ENCODE measurements at places on chromosomes 1 and 21. TPM values are rescaled to one million over a fixed set of nuclear protein-coding genes. Genes with fewer than 3 reads are reported as not detected.

LRRIQ3 gene
- 0.68 TPM for total RNA-seq

ARHGAP30 gene
- total RNA-seq = 3.2 TPM

MEF2D gene
- 128 TPM for total RNA-seq

FAM163A gene
- total RNA-seq = not detected

EIF4G3 gene
- 81.1 TPM for total RNA-seq

ALX3 gene
- total RNA-seq = 0.74 TPM

CD1E gene
- total RNA-seq = 1.2 TPM

PRR9 gene
- total RNA-seq = not detected

PDE9A gene
- total RNA-seq = 93.6 TPM

SELENBP1 gene
- 108 TPM for total RNA-seq

APH1A gene
- 130 TPM for total RNA-seq

DYNLT5 gene
- total RNA-seq = 1.2 TPM

TRIM58 gene
- 0.36 TPM for total RNA-seq

HRNR gene
- not detected for total RNA-seq

GSTM1 gene
- total RNA-seq = not detected

C21orf91 gene
- total RNA-seq = 10.2 TPM

PBX1 gene
- total RNA-seq = 60.4 TPM

PTPRC gene
- 9.5 TPM for total RNA-seq

PFKL gene
- total RNA-seq = 99.4 TPM

TSEN15 gene
- total RNA-seq = 33.4 TPM

ETV3L gene
- total RNA-seq = not detected

ACTL8 gene
- 5.9 TPM for total RNA-seq

TMCC2 gene
- 1.5 TPM for total RNA-seq

FBXO28 gene
- total RNA-seq = 29.0 TPM

RAB25 gene
- total RNA-seq = 33.5 TPM

DFFA gene
- 35.5 TPM for total RNA-seq

PLA2G2C gene
- total RNA-seq = not detected

SEMA4A gene
- total RNA-seq = 44.9 TPM

FAM43B gene
- total RNA-seq = 0.85 TPM

FHAD1 gene
- total RNA-seq = 6.5 TPM

DNAJC28 gene
- 2.3 TPM for total RNA-seq

GJA9 gene
- total RNA-seq = 0.09 TPM

ARTN gene
- 5.4 TPM for total RNA-seq

KCNJ6 gene
- 0.23 TPM for total RNA-seq

INSRR gene
- total RNA-seq = 3.0 TPM

BRDT gene
- 16.2 TPM for total RNA-seq

C1orf226 gene
- total RNA-seq = 5.2 TPM

SPRR2F gene
- 2.2 TPM for total RNA-seq

Data from prostate gland (tissue), 2 donors.